HAP-1 (cell line): ENCODE measurements at places on chromosomes 1 and 21.

DNA sequence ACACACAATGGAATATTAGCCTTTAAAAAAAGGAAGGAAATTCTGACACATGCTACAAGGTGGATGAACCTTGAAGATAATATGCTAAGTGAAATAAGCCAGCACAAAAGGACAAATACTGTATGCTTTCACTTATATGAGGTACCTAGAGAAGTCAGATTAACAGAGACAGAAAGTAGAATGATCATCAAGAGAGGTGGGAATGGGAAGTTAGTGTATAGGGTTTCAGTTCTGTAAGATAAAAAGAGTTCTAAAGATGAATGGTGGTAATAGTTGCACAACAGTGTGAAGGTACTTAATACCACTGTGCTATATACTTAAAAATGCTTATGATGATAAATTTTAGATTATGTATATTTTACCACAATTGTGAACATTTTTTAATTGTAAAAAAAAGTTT is 7.2 kb downstream of the RPAP2 start:
- no peak for DNase-seq

DNA sequence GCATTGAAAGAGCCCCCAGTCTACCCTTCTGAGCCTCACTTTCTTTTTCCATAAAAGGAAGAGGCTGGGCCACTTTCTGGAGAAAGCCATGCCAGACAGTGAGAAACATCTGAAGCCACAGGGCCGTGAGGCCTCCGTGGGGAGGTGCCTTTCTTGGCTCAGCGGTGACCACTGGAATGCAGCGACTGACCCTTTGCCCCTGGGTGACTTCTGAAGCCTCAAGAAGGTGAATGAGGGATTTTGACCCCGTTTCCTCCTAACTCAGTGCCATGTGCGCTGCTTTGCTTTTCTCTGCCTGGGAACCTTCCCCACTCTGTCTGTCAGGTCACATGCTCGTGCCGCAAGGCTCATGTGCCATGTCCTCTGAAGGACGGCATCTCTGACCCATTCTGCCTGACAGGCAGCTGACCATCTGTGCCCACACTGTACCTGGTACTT is 44.7 kb upstream of the A3GALT2 start:
- DNase-seq, result no peak

GRCh38 chr1:153404768-153405167 is 11.6 kb upstream of the S100A7A start:
- no peak for DNase-seq

DNA sequence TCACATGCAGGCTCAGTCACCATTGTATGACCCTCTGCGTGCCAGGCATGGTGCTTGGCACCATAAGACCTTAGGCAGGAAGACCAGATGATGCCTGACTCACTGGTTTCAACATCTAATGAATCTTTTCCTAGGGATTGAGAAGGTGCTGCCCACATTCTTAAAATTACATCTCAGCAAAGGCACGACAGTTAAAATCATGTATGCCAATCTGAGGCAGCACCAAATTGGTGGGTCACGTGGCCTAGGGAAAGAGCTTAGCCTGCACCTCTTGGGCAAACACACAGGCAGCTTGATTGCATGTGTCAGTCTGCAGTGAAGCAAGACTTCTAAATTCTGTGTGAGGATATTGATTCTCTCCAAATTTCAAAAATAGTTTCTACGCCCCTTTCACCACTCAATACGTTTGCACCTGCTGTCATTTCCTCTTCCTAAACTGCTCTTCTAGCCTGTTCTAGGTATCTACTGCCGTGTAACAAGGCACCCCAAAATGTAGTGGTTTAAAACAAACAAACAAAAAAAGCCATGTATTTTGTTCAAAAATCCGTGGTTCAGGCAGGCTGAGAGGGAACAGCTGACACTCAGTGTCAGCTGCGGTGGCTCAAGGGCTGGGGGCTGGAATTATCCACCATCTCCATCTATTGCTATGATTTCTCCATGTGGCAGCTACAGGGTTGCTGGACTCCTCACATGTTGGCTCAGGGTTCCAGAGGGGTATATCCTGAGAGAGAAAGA is 160.2 kb upstream of the FGGY start:
- no peak for DNase-seq

GRCh38 chr21:26956216-26956615 is 10.7 kb downstream of the ADAMTS5 start:
- no peak for DNase-seq

DNA sequence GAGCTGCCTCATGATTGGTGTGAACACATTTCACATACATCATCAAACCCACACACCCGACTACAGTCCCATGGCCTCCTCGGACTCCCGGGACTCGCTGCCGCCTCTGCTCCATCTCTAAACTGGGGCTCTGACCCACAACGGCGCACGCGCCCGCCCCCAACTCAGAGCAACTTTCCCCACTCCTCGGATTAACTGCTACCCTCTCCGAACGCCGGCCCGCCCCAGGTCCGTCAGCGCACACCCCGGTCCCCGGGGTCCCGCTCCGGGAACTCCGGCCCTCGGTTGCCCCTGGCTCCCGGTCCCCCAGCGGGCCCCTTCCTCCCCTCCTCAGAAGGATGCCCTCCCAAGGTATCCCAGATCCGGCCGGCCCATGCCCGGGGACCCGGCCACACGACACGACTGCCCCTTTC is 740 bp downstream of the DSTYK start:
- peak; percentile 48 for DNase-seq

DNA sequence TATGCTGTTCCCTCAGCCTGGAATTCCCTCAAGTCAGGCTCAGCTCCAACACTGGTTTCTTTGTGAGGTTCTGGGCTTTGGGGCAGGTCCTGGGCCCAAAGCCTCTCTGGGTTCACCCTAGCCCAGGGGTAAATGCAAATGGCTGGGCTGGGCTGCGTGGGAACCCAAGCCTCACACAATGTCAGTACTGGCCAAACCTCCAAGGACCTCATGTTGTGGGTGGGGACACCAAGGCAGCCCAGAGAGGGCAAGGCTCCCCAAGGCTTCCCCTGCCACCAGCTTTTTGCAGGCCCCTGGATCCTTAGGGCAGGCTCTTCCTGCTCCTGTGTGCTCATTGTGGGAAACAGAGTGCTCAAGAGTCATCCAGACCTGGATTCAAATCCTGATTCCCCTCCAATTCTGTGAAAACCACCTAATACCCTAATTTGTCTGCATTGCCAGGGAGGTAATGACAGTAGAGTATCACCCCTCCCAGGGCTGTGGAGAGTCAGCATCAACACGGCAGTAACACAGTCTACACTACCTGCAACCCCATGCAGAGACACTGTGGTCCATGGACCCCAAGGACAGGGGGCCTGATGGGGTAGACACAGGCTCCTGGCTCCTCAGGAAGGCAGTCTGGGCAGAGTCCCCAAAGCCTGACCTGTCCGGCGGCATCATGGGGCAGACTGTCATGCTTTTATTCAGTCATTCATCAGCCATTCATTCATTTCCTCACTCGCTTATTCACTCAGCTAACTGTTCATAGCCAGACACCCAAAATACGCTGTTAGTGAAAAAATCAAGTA is 85.7 kb downstream of the DMRTB1 start:
- no peak for DNase-seq

GRCh38 chr1:108925920-108926319 is 37.4 kb downstream of the CLCC1 start:
- no peak for DNase-seq

GRCh38 chr1:115642168-115643072 is 650 bp downstream of the VANGL1 start:
- DNase-seq, result peak; percentile 49

DNA sequence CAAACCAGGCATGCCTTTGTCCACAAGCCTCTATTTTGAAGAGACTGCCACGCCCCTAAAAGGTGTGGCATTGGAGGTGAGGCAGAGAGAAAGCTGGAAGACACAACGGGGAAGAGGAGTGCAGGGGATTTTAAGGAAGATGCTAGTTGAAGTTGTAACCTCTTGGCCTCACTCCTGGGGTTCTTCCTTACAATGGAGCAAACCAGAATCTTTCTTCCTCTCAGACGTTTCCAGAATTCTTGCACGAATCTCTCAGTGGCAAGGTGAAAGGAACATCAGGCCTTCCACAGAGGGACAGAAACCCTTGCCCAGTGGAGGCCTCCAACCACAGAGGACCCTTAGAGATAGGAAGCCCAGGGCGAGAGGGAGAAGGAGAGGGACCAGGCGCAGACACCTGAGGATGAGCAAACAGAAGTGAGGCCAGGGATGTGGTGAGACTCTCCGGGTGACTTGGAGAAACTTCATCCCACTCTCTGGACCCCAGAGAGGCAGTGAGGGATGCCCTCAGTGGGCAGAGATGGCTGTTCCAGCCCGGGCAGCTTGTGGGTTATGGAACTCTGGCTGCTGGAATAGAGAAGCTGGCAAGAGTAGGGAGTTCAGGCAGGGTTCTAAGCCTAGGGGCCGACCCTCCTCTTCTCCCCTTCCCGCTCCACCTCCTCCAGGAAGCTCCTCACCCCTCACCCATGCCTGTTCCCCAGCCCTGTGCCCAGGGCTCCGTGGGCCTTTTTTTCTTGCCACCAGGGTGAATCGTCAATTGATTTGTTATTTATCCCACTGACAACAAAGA is 136.8 kb upstream of the RUNX3 start:
- DNase-seq, result no peak

- no peak for DNase-seq
These were observed 10.2 kb downstream of the ECE1 start for GRCh38 chr1:21280011-21280471.

DNA sequence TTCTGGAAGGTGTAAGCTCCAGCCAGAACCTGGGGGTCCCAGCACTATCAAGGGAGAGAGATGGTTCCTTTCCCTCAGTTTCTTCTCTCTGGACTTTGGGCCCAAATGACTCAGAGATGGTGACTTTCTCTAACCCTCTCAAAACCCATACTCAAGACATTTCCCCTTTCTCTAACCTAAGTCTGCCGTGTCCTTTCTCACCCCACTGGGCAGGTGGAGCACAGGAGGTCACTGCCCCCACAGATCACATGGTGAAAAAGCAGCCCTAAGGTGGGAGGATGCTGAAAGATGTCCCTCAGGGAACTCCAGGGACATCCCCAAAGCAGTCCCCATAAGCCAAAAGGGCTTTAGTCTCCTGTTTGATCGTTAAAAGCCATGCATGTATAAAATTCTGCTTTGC is 173.7 kb downstream of the HIVEP3 start:
- no peak for DNase-seq

GRCh38 chr1:27292106-27292505 is 29.9 kb upstream of the TMEM222 start:
- DNase-seq, result no peak

DNA sequence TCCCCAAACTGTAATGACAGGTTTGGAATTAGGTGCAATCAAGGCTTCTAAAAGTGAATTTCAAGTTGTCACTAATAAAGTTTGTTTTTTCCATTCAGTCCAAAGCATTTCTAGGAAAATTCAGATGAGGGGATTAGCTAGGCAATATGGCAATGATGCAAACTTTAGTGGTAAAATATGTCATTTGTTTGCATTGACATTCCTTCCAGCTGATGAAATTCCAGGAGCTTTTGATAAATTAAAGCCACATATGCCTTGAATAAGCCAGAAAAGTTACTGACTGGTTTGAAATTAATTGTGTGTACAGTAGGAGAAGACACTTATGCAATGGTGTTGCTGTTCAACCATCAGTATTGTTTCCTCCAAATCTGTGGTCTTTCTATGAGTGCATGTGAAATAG is 57.8 kb downstream of the MROH9 start:
- no peak for DNase-seq

DNA sequence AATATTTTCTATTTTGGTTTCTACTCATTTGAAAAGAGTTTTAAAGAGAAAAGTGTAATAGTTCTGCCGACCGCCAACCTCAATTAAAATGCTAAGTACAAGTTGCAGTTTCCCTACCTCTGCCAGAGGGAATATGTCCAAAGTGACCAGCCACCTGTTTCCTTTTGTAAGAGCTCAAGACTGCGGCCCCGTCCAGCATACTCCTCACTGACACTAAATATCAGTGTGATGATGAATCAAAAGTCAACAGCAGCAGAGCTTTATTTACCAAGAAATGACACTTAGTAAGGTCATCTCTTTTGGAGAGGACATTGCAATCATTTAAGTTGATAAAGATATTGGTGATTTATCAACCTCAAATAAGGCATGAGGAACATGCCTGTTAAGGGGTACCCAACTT is 57.4 kb upstream of the NRIP1 start:
- no peak for DNase-seq

DNA sequence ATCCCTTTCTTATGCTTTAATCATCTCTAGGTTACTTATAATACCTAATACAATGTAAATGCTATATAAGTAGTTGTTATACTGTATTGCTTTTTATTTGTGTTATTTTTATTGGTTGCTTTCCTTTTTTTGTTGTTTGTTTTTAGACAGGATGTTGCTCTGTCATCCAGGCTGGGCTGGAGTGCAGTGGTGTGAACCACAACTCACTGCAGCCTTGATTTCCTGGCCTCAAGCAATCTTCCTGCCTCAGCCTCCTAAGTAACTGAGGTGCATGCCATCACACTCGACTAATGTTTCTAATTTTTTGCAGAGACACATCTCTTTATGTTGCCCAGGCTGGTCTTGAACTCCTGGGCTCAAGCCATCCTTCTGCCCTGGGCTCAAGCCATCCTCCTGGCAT is 26.9 kb downstream of the KRTAP19-8 start:
- no peak for DNase-seq

DNA sequence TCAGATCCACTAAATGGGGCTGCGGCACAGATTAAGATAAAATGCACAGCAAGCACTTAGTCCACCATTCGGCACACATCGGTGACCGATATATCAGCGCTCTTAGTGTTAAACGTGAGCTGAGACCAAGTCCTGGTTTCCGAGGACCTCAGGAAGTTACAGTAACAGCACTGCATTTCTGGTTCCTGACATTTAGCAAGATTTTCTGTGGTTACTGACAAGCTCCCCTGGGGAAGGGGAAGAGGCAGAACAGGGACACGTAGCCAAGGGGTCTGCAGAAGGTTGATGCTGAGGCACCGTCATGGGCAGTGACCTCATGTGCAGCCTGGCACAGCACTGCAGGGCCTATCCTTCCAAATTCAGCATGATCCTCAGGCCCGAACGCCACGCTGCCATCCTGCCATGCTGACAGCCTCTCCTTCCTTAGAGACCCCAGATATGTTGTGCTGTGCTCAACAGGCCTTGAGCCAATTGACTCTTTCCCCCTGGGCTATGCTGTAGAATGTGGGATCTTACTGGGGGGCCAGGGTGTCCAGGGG is 13.4 kb upstream of the PEF1 start:
- no peak for DNase-seq

- DNase-seq, result no peak
These were observed 290.8 kb upstream of the PLXNA2 start for GRCh38 chr1:208534979-208535378.

GRCh38 chr1:191099696-191100095 is 622.0 kb upstream of the BRINP3 start:
- no peak for DNase-seq

GRCh38 chr1:201486187-201486586 is 17.2 kb upstream of the PHLDA3 start:
- no peak for DNase-seq

- DNase-seq, result no peak
These were observed 30.2 kb upstream of the RNF187 start for GRCh38 chr1:228457017-228457395.

GRCh38 chr1:232377494-232377770 is 252.5 kb downstream of the SIPA1L2 start:
- DNase-seq, result no peak
